Activated CD8-positive, alpha-beta memory T cell treated with anti-CD3 and anti-CD28 coated beads for 1 hour (primary cell): ENCODE measurements at places on chromosomes 5 and 9.

- DNase-seq: no peak
Observed at GRCh38 chr9:110021891-110022290, 186.1 kb downstream of the C9orf152 start.

- no peak for DNase-seq
Observed at GRCh38 chr5:106454050-106454449, 1216.7 kb downstream of the EFNA5 start.

DNA sequence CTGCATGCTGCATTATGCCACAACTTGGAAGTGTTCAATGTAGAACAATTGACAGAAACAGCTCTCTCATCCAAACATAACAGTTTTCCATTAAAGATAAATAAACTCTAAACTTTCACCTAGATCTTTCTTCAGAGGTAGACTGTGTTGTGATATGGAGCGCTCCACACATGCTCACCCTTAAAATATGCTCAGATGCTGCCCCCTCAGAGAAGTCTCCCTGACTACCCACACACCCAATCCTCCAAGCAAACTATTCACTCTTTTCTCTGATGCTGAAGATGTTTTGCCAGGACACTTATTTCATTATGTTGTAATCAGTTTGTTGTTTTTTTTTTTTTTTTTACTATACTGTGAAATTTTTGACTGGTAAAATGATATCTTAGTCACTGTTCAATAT lies 206.6 kb upstream of the RASA1 start:
- no peak for DNase-seq

- no peak for DNase-seq
Observed at GRCh38 chr5:172065431-172066065, 59.1 kb upstream of the FBXW11 start.

DNA sequence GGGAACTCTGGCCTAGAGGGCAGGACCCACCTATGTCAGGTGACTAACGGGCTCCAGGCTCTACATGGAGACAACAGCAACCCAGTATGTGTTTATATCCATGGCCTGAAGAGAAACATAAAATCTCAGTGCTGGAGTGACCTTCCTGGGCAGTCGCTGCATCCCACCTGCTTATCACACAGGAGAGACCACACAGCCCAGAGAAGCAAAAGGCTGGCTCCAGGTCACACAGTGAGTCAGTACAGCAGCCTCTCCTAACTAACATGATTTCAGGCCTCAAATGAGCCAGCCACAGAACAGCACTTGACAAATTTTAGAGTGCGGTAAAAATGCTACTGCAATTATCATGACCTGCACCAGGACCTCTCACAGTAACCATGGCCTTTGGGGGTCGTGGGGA lies 54.0 kb upstream of the TGFBR1 start:
- DNase-seq: no peak

DNA sequence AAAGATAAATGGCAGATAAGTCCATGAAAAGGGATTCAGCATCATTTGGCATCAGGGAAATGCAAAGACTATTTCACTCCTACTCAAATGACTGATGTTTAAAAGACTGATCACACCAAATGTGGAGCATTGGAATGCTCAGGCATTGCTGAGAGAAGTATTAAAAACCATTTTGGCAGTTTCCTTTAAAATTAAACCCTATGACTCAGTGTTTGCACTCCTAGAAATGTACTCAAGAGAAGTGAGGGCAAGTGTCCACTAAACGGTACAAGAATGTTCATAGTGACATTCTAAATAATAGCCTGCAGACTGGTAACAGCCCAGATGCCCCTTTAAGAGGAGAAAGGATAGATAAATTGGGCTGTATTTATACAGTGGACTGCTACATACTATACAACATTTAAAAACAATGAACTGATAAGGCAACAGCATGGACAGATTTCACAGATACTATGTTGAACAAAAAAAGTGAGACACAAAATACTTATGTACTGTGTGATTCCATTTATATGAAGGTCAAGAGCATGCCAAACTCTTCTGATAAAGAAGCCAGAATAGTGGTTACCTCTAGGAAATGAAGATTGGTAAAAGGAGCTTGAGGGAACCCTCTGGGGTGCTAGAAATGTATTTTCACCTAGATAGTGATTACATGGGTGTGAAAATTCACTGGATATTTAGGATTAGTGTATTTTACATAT lies 24.6 kb downstream of the APC start:
- no peak for DNase-seq

DNA sequence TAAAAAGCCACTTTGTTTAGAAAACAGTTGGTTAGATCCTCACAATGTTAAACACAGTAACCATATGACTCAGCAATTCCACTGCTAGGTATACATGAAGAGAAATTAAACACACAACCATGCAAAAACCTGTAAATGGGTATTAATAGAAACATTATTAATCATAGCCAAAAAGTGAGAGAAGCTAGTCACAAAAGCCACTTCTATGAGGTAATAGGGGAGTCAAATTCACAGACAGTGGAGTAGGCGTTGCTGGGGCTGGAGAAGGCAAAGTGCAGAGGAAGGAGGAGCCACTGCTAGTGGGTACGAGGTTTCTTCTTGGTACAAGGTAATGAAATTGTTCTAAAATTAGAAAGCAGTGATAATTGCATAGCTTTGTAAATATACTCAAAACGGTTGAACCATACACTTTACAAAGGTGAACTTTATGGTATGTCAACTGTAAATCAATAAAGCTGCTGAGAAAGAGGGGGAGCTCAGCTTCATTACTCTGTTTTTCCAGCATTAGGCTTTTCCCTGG lies 364.4 kb downstream of the GADD45G start:
- no peak for DNase-seq

DNA sequence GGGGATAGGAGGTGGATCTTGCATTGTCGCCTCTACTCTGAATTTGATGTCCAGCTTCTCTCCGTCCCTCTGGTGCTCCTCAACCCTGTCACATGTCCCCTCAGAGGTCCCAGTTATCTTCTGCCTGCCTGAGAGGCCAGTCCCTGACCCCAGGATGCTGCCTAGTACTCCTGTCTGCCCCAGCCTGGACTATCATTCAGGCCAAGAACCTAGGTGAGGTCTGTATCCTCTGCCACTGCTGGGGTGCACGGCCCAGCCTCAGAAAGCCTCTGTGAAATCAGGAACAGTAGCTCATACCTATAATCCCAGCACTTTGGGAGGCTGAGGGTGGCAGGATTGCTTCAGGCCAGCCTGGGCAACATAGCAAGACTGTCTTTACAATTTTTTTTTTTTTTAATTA lies 8.6 kb downstream of the SPINK4 start:
- no peak for DNase-seq

- DNase-seq: no peak
Observed at GRCh38 chr9:89044104-89044503, 52.8 kb downstream of the S1PR3 start.

GRCh38 chr5:107772418-107773310 lies 101.9 kb upstream of the EFNA5 start:
- DNase-seq: no peak
